ENCODE measurements at places on chromosomes 6 and 20.

DNA sequence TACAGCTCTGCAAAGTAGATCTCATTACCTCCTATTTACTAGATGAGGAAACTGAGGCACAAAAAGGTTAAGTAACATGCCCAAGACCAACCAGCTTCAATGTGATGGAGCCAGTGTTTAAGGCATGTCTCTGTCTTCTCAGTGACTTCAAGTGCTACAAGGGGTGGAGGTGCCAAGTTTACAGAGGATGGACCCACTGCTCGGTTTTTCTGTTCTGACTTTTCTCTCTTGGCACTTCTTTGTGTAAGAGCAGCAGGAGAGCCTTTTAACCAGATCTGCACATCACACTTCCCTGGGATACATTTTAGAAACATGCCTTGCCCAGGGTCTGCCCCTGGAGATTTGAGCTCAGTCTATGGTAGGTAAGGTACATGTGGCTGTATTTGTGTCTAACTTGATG, 9.8 kb downstream of the WRNIP1 start:
- H3K27me3 ChIP-seq: no peaks in the 10 kb centered on the region
- H3K4me1 ChIP-seq: peaks cover 88% of the 10 kb centered on the region
- no peak overlapping the region for H3K27ac ChIP-seq
- peaks cover 29% of the 10 kb centered on the region for H3K36me3 ChIP-seq
- H3K4me3 ChIP-seq: no peak overlapping the region

- no peaks in the 10 kb centered on the region for H3K4me1 ChIP-seq
- H3K27ac ChIP-seq: no peak overlapping the region
- DNase-seq: no peak
- no peak overlapping the region for H3K4me3 ChIP-seq
- H3K36me3 ChIP-seq: no peaks in the 10 kb centered on the region
Measured at GRCh38 chr6:37343248-37343647, 10.5 kb upstream of the RNF8 start.

GRCh38 chr6:80622641-80623040, 516.2 kb downstream of the BCKDHB start:
- DNase-seq: peak; percentile 57
- peak overlapping the region; percentile 29 for H3K27ac ChIP-seq
- no peak overlapping the region for H3K4me3 ChIP-seq
- H3K36me3 ChIP-seq: no peaks in the 10 kb centered on the region

DNA sequence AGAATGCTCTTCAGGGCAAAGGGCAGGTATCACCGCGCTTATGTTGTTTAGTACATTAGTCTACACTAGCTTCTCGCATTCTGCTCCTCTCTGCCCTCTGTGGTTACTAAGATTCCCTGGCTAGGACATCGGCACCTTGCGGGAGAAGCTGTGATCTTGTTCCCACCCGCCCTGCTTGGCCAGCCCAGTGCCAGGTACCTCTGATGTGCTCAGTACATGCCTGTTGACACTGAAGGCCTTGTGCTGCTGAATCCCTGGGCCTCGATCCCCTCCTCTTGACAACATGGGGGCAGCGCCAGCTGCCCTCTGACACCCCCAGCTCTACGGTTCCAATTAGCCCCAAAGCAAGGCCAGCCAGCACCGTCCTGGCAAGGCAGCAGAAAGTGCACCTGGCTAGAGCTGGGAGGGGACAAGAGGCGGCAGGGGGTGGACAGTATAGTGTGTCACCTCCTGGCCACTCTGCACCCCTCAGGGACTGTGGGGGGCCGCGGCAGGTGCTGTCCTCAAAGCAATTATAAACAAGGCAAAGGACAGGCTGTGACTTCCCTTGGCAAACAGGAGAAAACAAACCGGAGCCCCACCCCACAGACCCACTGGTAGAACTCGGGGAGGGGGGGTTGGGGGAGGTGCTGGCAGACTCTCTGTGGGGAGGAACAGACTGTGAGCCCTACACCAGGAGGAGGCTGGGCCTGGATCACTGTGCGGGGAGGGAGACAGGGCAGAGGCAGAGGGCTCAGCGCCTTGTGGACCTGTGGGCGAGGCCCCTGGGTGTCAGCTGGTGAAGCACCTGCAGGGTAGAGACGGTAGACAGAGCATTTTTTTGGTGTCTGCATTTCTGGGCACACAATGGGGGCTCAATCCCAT, 7.1 kb downstream of the TFEB start:
- H3K4me3 ChIP-seq: no peak overlapping the region
- H3K27ac ChIP-seq: peak overlapping the region; percentile 76
- H3K4me1 ChIP-seq: peaks cover 100% of the 10 kb centered on the region
- no peaks in the 10 kb centered on the region for H3K27me3 ChIP-seq
- no peaks in the 10 kb centered on the region for H3K36me3 ChIP-seq
- DNase-seq: no peak

DNA sequence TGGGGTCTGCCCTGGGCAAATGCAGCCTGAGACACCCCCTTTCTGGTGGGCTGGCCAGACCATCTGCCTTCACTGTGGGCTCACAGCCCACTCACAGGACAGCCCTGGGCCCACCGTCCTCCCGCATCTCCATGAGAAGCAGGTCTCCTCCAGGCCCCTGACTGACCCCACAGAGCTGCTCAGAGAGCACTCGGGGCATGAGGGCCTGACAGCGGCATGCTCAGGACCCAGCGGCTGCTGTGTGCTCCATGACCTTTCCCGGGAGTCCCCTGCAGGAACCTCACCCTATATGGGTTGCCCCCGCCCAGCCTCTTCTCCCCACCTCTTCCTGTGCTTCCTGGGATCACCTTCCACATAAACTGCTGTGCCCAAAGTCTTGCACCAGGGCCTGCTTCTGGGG, 162.4 kb upstream of the CST7 start:
- no peaks in the 10 kb centered on the region for H3K4me1 ChIP-seq
- no peak overlapping the region for H3K4me3 ChIP-seq
- H3K36me3 ChIP-seq: no peaks in the 10 kb centered on the region
- peaks cover 42% of the 10 kb centered on the region for H3K27me3 ChIP-seq
- H3K27ac ChIP-seq: no peak overlapping the region
- no peak for DNase-seq

DNA sequence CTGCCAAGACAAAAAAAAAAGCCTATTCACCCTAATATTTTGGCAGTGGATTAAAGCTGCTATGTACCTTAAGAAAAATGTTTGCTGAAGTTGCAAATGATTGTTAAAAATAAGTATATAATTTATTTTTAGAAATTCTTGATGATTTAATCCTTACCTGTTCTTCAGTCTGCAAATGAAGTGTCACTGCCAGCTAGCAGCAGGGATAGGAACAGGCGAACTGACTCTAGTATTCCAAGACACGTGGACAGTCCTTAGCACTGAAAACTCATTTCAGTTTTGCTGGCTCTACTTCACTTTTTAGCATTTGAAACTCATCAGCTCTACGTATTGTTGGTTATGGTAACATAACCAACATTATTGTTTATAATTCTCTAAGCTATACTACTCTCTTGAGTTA, 204.4 kb upstream of the ID4 start:
- no peaks in the 10 kb centered on the region for H3K4me1 ChIP-seq
- H3K27ac ChIP-seq: no peak overlapping the region
- H3K4me3 ChIP-seq: no peak overlapping the region
- H3K36me3 ChIP-seq: no peaks in the 10 kb centered on the region
- no peaks in the 10 kb centered on the region for H3K27me3 ChIP-seq

DNA sequence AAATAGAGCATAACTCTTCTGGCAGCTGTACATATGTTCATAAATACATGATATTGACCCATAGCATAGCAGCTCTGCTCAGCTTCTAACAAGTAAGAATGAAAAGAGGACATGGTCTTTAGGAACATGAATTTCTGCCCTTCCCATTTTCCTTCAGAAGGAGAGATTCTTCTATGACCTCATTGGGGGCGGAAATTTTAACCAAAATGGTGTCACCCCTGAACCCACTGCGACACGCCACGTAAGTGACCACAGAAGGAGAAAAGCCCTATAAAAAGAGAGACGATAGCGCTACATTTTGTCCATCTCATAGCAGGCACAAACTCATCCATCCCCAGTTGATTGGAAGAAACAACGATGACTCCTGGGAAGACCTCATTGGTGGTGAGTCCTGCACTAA, at the start of gene IL17A:
Gene IL17A (plus strand): TSS at position 301 of the 400 bp plus-strand sequence. CDS start 57 bp downstream, at position 358.
- no peaks in the 10 kb centered on the region for H3K27me3 ChIP-seq
- no peaks in the 10 kb centered on the region for H3K4me1 ChIP-seq
- no peak for DNase-seq
- no peaks in the 10 kb centered on the region for H3K36me3 ChIP-seq
- no peak within 1 kb of the TSS for H3K4me3 ChIP-seq

GRCh38 chr20:23255716-23256385, 94.7 kb upstream of the NXT1 start:
- peaks cover 36% of the 10 kb centered on the region for H3K4me1 ChIP-seq
- DNase-seq: no peak
- H3K27ac ChIP-seq: peak overlapping the region; percentile 89
- H3K27me3 ChIP-seq: peaks cover 33% of the 10 kb centered on the region
- H3K36me3 ChIP-seq: no peaks in the 10 kb centered on the region
- H3K4me3 ChIP-seq: no peak overlapping the region

GRCh38 chr6:150167479-150167873, 24.6 kb downstream of the PPP1R14C start:
- no peaks in the 10 kb centered on the region for H3K36me3 ChIP-seq
- peak overlapping the region; percentile 17 for H3K4me3 ChIP-seq
- peaks cover 20% of the 10 kb centered on the region for H3K4me1 ChIP-seq

GRCh38 chr6:70955441-70956190, 1.2 kb downstream of the B3GAT2 start:
- no peak overlapping the region for H3K27ac ChIP-seq
- H3K4me1 ChIP-seq: peaks cover 25% of the 10 kb centered on the region

DNA sequence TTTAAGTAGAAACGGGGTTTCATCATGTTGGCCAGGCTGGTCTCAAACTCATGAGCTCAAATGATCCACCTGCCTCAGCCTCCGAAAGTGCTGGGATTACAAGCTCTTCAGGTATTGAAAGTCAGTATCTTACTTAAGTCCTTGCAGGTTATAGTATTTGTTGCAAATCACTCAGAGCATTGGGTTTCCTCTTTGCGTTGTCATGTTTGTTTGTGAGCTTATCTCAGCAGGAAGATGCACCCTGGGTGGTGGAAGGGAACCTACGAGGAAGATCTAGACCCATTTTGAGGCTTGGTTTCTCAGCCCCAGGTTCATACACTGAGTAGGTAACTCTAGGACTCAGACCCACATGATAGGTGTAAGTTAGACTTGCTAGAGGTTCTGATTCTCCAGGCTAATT, 18.6 kb downstream of the MYH7B start:
- H3K36me3 ChIP-seq: no peaks in the 10 kb centered on the region
- H3K4me1 ChIP-seq: peaks cover 28% of the 10 kb centered on the region
- no peaks in the 10 kb centered on the region for H3K27me3 ChIP-seq
- no peak overlapping the region for H3K4me3 ChIP-seq
- no peak for DNase-seq

DNA sequence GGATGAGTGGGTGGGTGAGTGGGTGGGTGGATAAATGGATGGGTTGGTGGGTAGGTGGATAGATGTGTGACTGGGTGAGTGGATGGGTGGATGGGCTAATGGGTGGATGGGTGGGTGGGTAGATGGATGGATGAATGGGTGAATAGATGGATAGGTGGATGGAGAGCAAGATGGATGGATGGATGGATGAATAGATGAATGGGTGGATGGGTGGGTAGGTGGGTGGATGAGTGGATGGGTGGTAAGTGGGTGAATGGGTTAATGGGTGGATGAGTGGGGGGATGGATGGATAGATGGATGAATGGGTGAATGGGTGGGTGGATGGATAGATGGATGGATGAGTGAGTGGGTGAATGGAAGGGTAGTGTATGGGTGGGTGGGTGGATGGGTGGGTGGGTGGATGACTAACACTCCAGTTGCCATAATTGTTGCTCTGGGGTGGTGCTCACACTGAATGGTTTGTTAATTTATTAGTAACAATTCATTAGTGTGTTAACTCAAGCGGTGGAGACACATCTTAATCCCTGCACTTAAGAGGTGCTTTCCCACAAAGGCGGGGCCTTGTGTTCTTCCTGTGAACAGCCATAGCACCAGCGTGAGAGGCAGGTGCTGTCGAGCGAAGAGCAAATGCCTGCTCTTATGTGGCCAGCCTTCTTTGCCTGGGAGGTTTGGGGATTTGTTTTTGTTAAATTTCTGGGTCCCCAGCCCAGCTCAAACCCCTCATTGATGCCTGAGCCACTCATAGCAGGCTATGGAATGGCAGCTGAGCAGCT, 4.9 kb upstream of the APCDD1L start:
- H3K36me3 ChIP-seq: no peaks in the 10 kb centered on the region
- DNase-seq: no peak
- H3K4me1 ChIP-seq: no peaks in the 10 kb centered on the region
- H3K4me3 ChIP-seq: no peak overlapping the region

DNA sequence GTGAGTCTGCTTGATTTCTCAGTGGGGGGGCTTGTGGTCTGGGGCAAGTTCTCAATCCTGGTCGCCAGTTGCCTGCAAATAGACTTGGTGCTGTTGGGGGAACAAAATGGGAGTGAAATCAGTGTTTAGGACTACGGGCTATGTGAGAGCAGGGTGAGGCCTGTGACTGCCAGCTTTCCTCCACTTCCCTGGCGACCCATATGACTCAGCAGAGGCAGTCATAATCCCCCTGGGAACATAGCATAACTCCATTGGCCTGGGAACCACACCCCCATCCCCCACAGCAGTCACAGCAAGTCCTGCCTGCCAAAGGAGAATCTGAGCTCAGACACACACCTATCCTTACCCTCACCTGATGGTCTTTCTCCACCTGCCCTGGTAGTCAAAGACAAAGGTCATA, 387.9 kb downstream of the LMBRD1 start:
- no peaks in the 10 kb centered on the region for H3K27me3 ChIP-seq
- no peaks in the 10 kb centered on the region for H3K36me3 ChIP-seq
- no peak overlapping the region for H3K4me3 ChIP-seq

- H3K27me3 ChIP-seq: no peaks in the 10 kb centered on the region
- no peak overlapping the region for H3K4me3 ChIP-seq
- peaks cover 40% of the 10 kb centered on the region for H3K36me3 ChIP-seq
- H3K4me1 ChIP-seq: peaks cover 23% of the 10 kb centered on the region
- DNase-seq: no peak
Measured at GRCh38 chr20:44973053-44973452, 6.7 kb downstream of the STK4 start.

DNA sequence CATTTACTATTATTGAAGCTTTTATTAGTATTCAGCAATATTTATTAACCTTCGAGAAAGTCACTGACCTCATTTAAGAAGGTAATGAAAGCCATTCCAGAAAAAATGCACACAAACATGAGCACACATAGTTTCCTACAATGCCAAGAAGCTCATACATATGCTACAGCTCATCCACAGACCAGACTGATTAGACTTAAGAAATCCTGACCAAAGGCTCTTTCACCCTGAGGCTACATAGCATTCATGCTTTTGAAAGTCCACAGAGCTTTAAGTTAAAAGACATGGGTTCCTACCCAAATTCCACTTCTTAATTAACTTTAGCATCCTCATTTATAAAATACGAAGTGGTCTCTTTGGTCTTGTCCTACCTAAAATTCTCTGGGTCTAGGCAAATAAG, 430.4 kb downstream of the TBC1D32 start:
- H3K27me3 ChIP-seq: no peaks in the 10 kb centered on the region
- no peak for DNase-seq
- H3K27ac ChIP-seq: no peak overlapping the region
- H3K4me3 ChIP-seq: no peak overlapping the region
- H3K36me3 ChIP-seq: no peaks in the 10 kb centered on the region
- H3K4me1 ChIP-seq: no peaks in the 10 kb centered on the region

Measured in left ventricle myocardium inferior (tissue), 1 donor.